ENCODE measurements at places on chromosomes 6 and 20.

GRCh38 chr6:53134601-53135235, 13.9 kb downstream of the GCM1 start:
- DNase-seq = no peak

GRCh38 chr6:166076625-166077024, 91.0 kb downstream of the TBXT start:
- no peak for DNase-seq

- no peak for DNase-seq
Measured at GRCh38 chr6:22668717-22669116, 99.4 kb downstream of the HDGFL1 start.

GRCh38 chr6:125210667-125211066, 57.1 kb downstream of the TPD52L1 start:
- DNase-seq = no peak

- DNase-seq = no peak
Measured at GRCh38 chr20:49446808-49447207, 35.7 kb downstream of the KCNB1 start.

- no peak for DNase-seq
Measured at GRCh38 chr20:17614812-17615644, 45.2 kb downstream of the DSTN start.

GRCh38 chr6:141451511-141452353, 681.0 kb upstream of the GJE1 start:
- DNase-seq = no peak

- DNase-seq = no peak
Measured at GRCh38 chr20:54469293-54469692, 6.1 kb upstream of the DOK5 start.

DNA sequence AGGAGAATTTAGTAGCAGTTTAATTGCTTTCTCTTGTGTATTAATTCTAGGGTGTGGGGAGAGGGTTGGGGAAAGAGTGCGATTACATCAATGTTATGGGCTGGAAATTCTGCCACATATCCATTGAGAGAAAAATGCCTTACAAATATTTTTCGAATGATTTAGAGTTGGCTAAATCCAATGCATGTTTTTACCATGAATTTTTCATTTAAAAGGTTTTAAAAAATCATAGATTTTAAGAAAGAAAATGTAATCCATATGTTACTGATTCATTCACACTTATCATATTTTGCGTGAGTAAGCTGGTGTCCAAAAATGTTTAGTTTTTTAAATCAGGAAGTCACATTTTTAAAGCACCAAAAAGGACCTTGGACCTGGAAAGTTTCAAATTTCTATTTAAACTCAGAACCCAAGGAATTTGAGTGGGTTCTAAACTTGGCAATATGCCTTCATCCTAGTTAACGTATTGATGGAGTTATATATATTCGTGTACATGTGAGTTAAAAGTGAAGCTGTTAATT, 627.4 kb upstream of the CITED2 start:
- no peak for DNase-seq

GRCh38 chr6:43708860-43709653, 21.5 kb upstream of the MRPS18A start:
- DNase-seq = no peak

- no peak for DNase-seq
Measured at GRCh38 chr20:23602241-23602640, 3.5 kb downstream of the CST9 start.

DNA sequence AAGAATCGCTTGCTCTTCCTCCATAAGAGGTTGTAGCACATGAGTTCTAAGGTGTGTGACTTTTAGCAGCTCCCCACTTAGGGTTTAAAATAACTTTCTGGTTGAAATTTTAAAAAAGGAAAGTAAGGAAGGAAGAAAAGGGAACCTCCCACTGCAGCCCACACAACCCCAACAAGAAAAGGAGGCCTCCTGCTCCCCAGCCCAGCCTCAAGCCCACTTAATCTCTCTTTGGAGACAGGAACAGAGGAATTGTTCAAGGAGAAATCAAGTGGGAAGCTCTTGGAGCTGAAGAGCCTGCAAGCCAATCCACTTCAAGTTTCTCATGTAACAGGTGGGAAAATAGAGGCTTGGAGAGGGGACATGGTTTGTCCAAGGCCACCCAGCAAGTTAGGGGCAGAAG, 39.1 kb upstream of the PREX1 start:
- no peak for DNase-seq

DNA sequence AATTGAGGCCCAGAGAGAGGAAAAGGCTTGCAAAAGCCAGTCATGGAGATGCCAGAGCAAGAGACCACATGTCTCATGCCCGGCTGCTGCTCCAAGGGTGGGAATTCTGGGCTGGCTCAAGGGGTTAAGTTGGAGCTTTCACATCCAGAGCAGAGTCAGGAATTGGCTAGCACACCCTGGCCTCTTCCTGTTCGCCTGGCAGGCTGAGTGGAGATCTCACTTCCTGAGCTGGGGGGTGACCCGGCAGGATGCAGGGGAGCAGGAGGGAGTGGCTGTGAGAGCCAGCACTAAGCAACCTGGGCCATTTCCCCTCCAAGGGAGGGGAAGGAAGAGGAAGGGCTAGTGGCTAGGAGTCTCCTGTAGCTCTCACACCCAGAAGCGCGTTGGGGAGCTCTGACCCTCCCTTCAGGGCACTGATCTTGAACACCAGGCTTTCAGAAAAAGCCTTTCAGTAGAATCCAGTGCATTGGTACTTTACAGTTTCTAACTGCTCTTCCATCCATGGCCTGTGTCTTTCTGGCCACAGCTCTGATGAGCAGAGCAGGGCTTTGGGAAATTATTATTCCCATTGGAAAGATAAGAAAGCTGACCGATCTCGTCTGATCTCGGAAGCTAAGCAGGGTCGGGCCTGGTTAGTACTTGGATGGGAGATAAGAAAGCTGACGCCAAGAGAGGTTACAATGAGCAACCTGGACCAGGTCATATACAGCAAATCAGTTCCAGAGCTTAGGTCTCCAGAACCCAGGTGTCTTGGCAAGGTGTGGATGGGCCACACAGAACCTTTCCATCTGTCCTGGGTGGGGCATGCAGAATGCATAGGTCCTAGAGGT, 2.2 kb upstream of the CCM2L start:
- DNase-seq = no peak

GRCh38 chr6:75531174-75531573, 37.6 kb upstream of the FILIP1 start:
- no peak for DNase-seq

- DNase-seq = no peak
Measured at GRCh38 chr6:88535306-88535705, 369.2 kb upstream of the CNR1 start.

- DNase-seq = no peak
Measured at GRCh38 chr6:130313206-130313605, 52.6 kb upstream of the TMEM200A start.

DNA sequence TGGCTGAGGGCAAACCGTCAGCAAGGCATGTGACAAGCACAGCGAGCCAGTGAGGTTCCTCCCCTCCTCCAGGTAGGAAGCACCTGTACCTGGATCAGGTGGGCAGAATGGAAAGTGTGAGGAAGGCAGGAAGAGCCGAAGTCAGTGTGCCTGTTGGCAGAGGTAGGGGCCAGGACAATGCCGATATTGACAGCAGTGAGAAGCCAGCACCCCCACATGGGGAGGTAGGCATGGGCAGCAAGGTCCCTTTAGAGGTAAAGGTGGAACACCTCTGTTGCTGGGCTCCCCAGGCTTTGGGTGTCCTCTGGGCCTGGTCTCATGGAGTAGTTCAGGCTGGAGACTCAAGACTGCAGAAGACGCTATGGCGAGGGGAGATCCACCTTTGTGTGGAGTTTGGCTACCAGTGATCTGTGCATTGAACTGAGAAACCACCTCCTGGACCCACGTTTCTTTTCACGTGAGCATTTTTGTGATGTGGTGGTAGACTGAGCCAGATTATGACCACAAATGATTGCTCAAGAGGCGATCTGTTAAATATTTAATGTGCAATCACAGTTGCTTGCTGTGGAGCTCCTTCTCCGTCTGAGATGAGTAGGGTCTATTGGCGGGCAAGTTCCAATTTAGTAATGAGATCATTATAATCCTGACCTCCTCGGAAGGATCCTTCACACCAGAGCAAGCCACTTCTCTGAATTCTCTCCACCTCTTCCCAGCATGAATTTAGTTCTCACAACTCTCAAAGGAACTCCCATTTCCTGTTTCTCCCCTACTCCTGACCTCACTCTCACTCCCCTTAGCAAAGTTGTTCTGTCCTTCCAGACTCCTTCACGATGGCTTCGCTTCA, 174.8 kb downstream of the CDH26 start:
- no peak for DNase-seq

- DNase-seq = no peak
Measured at GRCh38 chr6:37713529-37714119, 15.9 kb upstream of the MDGA1 start.

- DNase-seq = no peak
Measured at GRCh38 chr6:111680015-111680712, 74.5 kb upstream of the TRAF3IP2 start.

GRCh38 chr6:109039795-109040194, 54.9 kb downstream of the SESN1 start:
- no peak for DNase-seq

GRCh38 chr6:46135176-46135575, 5.4 kb downstream of the ENPP4 start:
- DNase-seq = no peak

- DNase-seq = no peak
Measured at GRCh38 chr6:86477500-86478148, 459.7 kb upstream of the HTR1E start.

GRCh38 chr6:11833626-11834592, 55.3 kb upstream of the ADTRP start:
- no peak for DNase-seq

Measured in hippocampal formation (tissue), 2 donors.